NCI-H1092 treated with DMSO at 0.1 percent for 48 hours (cell line): ENCODE measurements at places on chromosomes 16 and 17.

- no peak for DNase-seq
These were observed 374.5 kb upstream of the MON1B start for GRCh38 chr16:76816475-76816874.

GRCh38 chr17:6572972-6573370 lies 16.6 kb upstream of the PITPNM3 start:
- no peak for DNase-seq

- no peak for DNase-seq
These were observed 412 bp upstream of the ADGRG3 start for GRCh38 chr16:57667526-57668262.

DNA sequence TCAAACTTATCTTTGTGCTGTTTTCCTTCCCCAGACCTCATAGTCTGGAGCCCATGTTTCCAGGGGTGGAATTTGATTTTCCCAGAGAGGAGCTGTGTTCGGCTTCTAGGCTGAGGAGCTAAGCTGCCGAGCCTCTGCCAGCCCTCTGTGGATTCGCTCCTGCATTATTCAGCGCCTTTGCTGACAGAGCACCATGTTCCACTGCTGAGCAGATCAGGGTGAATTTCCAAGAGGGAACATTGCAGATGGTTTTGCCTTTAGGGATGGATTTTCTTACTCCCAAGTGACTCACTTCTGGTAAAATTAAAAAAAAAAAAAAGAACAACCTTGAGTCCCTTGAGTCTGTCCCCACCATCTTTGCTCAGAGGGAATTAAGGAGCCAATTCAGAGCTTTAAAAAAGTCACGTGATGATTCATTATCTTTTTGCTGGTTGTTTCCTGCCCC lies 229.5 kb downstream of the PRKCA start:
- DNase-seq: no peak

DNA sequence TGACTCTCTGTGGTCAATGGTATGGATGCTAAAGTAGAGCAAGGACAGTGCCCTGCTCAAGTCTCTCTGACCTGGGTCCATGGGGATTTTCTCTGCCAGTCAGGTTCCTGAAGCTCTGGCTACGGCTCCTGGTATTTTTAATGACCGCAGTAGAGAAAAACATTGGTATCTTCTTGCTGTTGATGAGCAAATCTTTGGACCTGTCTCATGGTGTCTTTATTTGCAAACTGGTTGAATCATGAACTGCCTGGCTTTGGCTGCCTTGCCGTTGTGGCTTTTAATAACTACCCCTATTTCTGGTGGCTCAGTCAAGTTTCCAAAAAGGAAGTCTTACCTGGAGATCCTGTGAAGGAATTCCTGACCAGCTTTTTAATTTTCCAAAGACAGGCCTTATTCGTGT lies 8.7 kb downstream of the FAM234A start:
- DNase-seq: no peak

GRCh38 chr17:21538615-21539014 lies 153.7 kb upstream of the KCNJ18 start:
- DNase-seq: no peak

GRCh38 chr17:63652106-63652505 lies 29.9 kb downstream of the MAP3K3 start:
- no peak for DNase-seq

GRCh38 chr16:87491522-87492290 lies 1.1 kb downstream of the ZCCHC14 start:
- DNase-seq: peak; percentile 2

DNA sequence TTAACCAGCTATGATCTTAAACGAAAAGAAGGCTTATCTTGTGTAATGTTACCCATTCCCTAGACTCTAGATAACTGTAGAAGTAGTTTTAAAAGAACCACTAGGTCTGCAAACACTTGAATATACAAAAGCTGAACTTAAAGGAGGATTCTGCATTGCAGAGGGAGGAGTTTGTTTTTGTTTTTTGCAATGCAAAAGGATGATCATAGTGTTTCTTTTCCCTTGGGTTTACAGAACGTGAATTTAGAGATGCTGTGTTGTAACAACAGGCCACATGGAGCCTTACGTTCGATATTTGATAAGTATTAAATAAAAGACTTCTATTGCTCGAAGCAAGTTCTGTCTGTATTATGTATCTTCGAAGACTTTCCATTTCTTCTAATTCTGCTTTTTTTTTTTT lies 77.6 kb downstream of the CHD9 start:
- DNase-seq: no peak

GRCh38 chr17:65039336-65039988 lies 17.1 kb downstream of the GNA13 start:
- no peak for DNase-seq

GRCh38 chr17:79017546-79018369 lies 6.2 kb upstream of the C1QTNF1 start:
- DNase-seq: no peak

GRCh38 chr16:27108826-27109665 lies 42.3 kb downstream of the C16orf82 start:
- DNase-seq: no peak

DNA sequence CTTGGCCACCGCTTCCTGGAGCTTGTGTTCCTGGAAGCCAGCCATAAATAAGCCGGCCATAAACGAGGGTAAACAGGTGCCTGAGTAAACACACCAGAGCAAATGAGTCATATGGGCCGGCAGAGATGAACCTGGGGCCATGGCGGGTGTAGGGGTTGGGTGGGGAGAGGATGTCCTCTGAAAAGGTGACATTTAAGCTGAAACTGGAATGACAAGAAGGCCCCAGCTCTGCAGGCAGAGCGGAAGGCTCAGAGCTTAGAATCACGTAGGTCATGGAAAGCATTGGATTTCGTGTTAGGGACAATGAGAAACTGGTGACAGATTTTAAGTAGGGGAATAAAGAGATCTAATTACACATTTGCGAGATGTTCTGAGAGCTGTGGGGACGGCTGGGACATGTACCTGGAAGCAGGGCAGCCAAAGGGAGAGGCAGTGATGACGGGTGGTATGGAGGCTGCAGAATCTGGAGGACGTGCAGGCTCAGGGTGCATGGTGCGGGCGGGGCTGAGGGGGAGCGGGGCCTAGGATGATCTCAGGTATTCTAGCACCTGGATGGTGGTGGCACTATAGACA lies 8.1 kb upstream of the DNASE1 start:
- DNase-seq: peak; percentile 78

GRCh38 chr16:35177851-35178250 lies 1718.4 kb downstream of the TP53TG3F start:
- DNase-seq: no peak
